Natural killer cell (primary cell): ENCODE measurements at places on chromosomes 3 and 15. TPM values are rescaled to one million over a fixed set of nuclear protein-coding genes. Genes with fewer than 3 reads are reported as not detected.

MOBP gene
- not detected for total RNA-seq

GRCh38 chr3:66338927-66339326 lies 118.1 kb downstream of the SLC25A26 start:
- H3K27ac ChIP-seq, result no peak overlapping the region
- H3K27me3 ChIP-seq, result no peaks in the 10 kb centered on the region
- no peak overlapping the region for H3K4me3 ChIP-seq

SLC12A8 gene
- total RNA-seq, result 0.61 TPM

GRCh38 chr3:11005686-11006256 lies 13.2 kb downstream of the SLC6A1 start:
- H3K4me3 ChIP-seq, result no peak overlapping the region
- no peaks in the 10 kb centered on the region for H3K4me1 ChIP-seq
- DNase-seq, result no peak
- H3K27ac ChIP-seq, result no peak overlapping the region

GRCh38 chr3:149713730-149714654 lies 38.3 kb downstream of the COMMD2 start:
- no peak for DNase-seq
- H3K27ac ChIP-seq, result no peak overlapping the region
- no peaks in the 10 kb centered on the region for H3K27me3 ChIP-seq
- H3K36me3 ChIP-seq, result no peaks in the 10 kb centered on the region
- H3K4me3 ChIP-seq, result no peak overlapping the region
- no peaks in the 10 kb centered on the region for H3K4me1 ChIP-seq

GRCh38 chr3:161014843-161015749 lies 90.1 kb downstream of the B3GALNT1 start:
- DNase-seq, result no peak
- H3K4me3 ChIP-seq, result no peak overlapping the region
- H3K27ac ChIP-seq, result no peak overlapping the region
- H3K27me3 ChIP-seq, result no peaks in the 10 kb centered on the region

- H3K4me1 ChIP-seq, result no peaks in the 10 kb centered on the region
- H3K36me3 ChIP-seq, result no peaks in the 10 kb centered on the region
Measured at GRCh38 chr3:46496746-46497555, 825 bp upstream of the RTP3 start.

GRCh38 chr3:13219902-13220296 lies 146.7 kb upstream of the IQSEC1 start:
- no peak overlapping the region for H3K4me3 ChIP-seq
- H3K27ac ChIP-seq, result no peak overlapping the region
- no peaks in the 10 kb centered on the region for H3K36me3 ChIP-seq

- DNase-seq, result no peak
- H3K4me1 ChIP-seq, result peaks cover 25% of the 10 kb centered on the region
- no peaks in the 10 kb centered on the region for H3K36me3 ChIP-seq
- no peaks in the 10 kb centered on the region for H3K27me3 ChIP-seq
Measured at GRCh38 chr15:69706353-69707097, 253.9 kb downstream of the RPLP1 start.

GRCh38 chr3:71318458-71318827 lies 265.1 kb downstream of the FOXP1 start:
- no peak for DNase-seq
- no peaks in the 10 kb centered on the region for H3K36me3 ChIP-seq
- no peak overlapping the region for H3K4me3 ChIP-seq
- H3K4me1 ChIP-seq, result no peaks in the 10 kb centered on the region

- no peaks in the 10 kb centered on the region for H3K27me3 ChIP-seq
- H3K4me3 ChIP-seq, result no peak overlapping the region
- no peaks in the 10 kb centered on the region for H3K4me1 ChIP-seq
- H3K36me3 ChIP-seq, result no peaks in the 10 kb centered on the region
- H3K27ac ChIP-seq, result no peak overlapping the region
Measured at GRCh38 chr15:23397779-23398178, 43.2 kb downstream of the GOLGA8S start.

DNA sequence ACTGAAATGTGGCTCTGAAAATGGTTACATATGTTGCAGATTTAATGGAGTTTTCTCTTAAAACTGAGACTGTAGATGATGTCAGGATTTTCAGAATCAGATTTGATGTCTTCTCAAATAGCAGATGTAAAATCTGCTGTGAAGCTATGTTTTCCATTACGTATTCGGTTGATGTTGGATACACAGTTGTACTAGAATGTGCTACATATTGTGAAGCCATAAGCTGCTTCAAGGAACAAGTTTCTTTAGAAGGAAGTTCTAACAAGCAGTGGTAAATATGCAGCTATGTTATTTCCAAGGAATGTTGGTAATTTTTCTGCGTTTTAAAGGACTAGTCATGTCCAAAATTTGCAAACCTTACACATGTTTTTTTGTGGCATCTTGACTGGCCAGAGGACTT lies 197.7 kb downstream of the RBMS3 start:
- H3K27ac ChIP-seq, result no peak overlapping the region
- no peak overlapping the region for H3K4me3 ChIP-seq
- no peak for DNase-seq
- no peaks in the 10 kb centered on the region for H3K27me3 ChIP-seq

GRCh38 chr3:90184861-90185260 lies 1077.4 kb downstream of the EPHA3 start:
- H3K4me1 ChIP-seq, result no peaks in the 10 kb centered on the region
- no peak overlapping the region for H3K4me3 ChIP-seq
- no peak for DNase-seq
- no peak overlapping the region for H3K27ac ChIP-seq
- H3K36me3 ChIP-seq, result no peaks in the 10 kb centered on the region
